Inflammatory macrophage treated with lipopolysaccharide for 4 hours (primary cell): ENCODE measurements at places on chromosomes 11 and 22.

- DNase-seq, result no peak
Observed at GRCh38 chr11:32069361-32070058, 21.4 kb upstream of the RCN1 start.

DNA sequence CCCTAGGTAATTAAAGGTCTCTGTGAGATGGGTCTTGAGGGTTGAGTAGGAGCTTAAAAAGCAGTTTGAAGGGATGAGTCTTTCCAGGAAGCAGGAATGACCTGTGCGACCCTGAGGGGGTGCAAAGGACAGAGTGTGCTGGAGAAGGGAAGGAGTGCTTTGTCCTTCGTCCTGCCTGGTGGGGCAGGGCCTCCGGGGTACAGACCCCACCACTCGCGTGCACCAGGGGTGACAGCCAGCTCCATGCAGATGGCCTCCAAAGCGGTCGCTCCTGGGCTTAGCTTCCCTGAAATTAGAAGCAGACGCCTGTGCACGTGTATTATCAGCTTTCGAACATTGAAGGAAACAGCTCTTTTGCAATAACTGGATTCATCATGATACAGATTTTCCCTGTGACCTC lies 959.8 kb downstream of the BRD1 start:
- no peak for DNase-seq

DNA sequence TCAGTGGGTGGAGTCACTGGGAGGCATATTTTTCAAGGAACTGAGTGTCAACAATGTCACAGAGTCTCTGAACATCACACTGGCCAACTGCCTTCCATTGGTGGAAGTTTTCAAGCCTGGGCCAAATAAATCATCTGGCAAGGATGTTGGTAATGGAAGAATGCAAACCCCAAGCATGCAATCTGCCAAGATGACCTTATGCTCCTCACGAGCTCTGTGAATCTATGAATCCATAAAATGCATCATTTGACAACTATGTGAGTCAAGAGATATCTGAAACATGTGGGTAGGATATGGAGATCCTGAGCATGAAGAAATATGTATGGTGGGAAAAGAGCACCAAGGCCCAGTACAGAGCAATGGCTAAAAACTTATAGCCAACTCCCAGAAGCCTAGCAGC lies 122.2 kb downstream of the PLEKHA7 start:
- no peak for DNase-seq

DNA sequence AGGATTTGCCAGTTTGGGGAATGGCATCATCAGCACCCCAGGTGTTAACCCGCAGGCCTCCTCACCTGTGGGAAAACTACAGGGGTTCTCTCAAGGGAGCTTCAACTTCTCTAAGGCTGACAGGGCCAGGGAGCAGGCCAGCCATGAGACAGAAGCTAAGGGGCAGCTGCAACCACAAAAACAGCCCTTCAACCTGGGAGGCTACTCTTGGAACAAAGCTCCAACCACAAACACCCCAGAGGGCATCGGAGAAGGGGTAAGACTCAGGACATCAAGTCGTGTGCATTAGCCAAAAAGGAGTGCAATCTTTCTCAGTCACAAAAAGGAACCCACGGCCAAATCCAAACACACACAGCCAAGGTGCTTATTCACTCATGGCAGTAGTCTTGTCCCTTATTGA lies 103.0 kb downstream of the PLEKHA7 start:
- DNase-seq, result no peak

DNA sequence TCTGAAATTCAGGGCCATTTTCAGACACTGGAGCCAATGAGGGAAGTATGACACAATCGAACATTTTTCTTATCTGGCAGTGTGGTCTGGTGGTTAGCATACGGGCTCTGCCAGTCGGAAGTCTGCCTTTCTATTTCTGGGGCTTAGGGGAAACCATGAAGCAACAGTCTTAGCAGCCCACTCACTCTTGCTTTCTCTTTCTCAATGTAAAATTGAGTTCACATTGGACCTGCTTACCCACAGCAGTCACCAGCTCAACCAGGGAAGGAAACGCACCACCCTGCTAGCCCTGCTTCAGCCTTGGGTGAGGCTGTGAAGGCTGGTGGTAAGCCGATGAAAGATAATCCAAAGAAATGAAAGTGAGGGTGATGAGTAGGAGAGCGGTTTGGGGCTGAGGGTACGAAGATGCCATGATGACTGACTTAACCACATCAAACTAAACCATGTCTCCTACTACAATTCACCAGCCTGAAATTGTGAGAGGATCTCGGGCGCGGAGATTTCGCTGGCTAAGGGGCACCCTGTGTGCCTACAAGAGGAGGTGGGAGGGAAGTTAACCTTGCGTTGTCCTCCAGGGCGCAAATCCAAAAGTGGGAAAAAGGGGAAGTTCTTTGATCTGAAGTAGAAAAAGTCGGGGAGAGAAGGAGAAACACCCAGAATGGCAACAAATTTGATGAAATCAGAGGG lies 2.0 kb upstream of the LMO2 start:
- peak; percentile 97 for DNase-seq

- no peak for DNase-seq
Observed at GRCh38 chr11:39435641-39436040, 2023.8 kb downstream of the LRRC4C start.

- DNase-seq, result no peak
Observed at GRCh38 chr22:24095826-24096757, 85.0 kb downstream of the CABIN1 start.

DNA sequence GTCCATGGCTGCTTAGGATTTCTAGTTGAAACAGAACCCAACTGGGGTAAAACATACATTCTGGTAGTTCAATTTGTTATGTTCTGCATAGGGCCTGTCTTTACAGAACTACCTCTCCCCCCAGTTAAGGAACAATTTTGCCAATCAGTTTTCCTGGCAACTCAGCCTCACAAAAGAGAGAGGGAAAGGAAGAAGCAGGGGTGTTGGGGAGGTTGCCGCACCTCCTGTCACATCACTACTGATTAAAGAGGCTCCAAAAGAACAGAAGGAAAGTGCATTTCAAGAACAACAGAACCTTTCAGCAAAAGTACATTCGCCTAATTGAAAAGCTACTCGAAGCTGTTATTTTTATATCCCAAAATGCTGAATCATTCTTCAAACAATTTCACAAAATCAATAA lies 217.6 kb downstream of the CADM1 start:
- DNase-seq, result no peak

GRCh38 chr11:70780246-70780535 lies 381.9 kb downstream of the CTTN start:
- no peak for DNase-seq

GRCh38 chr22:24159650-24160049 lies 21.6 kb upstream of the SUSD2 start:
- DNase-seq, result no peak

GRCh38 chr11:1200611-1201191 lies 22.2 kb upstream of the MUC5B start:
- DNase-seq, result no peak

DNA sequence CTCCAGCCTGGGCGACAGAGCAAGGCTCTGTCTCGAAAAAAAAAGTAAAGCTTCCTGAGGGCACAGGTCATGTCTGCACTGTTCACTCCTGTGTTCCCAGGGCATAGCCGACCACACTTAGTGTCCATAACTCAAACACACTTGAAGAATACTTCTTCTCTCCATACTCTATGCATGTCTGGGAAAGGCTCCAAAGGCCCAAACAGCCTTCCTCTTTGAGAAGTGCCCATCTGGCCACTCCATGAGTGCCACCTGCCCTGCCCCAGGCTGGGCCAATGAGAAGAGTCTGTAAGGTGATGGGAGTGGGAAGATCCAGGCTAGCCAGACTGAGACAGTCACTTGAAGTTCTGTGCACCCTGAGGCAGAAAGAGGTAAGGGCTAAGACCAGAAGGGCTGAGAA lies 24.7 kb downstream of the DGCR2 start:
- no peak for DNase-seq

DNA sequence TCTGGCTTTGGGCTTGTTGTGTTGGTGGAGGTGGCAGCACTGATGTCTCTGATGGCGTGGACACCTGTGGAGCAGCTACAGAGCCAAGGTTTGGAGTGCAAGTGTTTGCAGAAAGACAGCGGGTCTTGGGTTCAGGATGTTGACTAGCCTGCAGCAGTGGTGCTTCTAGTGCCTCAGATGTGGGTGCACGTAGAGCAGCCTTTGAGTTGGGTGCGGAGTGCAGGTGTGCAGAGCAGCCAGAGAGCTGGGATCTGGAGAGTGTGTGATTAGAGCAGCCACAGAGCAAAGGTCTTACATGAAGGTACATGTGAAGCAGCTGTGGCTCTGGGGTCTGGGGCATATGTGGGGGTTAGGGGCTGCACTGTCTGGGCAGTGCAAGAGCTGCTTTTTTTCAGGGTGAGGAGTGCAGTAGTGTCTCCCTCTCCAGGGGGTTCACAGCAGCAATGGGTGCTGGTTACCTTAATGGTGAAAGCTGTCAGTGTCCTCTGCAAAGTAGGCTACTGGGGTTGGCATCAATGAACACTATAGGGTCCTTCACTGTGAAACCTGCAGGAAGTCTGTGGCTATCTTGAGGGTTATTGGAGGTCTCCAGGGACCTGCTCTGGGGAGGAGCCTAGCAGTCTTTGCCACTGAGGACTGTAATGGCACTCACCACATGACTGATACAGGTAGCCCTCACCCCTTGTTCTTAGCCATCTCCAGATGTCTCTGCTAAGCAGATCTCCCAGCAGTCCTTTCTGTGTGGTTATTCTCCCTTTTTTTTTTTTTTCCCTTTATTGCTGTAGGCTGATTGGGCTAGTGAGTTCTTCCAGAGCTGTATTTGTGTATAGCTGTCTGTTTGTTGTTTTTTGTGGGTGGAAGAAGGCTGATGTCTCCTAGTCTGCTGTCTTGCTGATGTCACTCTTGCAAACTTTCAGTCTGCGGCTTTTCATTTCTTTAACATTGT lies 14.3 kb downstream of the BIRC2 start:
- DNase-seq, result no peak
